ENCODE measurements at places on chromosomes 4 and X.

GRCh38 chr4:183588169-183588675, 70.8 kb downstream of the RWDD4 start:
- no peak for DNase-seq

- DNase-seq: no peak
Measured at GRCh38 chr4:94519019-94519418, 67.3 kb downstream of the PDLIM5 start.

DNA sequence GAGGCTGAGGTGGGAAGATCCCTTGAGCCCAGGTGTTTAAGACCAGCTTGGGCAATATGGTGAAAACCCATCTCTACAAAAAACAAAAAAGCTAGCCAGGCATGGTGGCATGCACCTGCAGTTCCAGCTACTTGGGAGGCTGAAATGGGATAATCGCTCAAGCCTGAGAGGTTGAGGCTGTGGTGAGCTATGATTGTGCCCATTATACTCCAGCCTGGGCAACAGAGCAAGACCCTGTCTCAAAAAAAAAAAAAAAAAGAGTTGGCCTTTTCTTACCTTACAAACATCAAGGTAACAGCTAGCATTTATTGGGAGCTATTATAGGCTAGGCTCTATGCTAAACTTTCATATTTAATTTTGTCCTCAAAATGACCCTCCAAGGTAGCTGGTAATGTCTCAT, 43.4 kb downstream of the PTTG2 start:
- no peak for DNase-seq

DNA sequence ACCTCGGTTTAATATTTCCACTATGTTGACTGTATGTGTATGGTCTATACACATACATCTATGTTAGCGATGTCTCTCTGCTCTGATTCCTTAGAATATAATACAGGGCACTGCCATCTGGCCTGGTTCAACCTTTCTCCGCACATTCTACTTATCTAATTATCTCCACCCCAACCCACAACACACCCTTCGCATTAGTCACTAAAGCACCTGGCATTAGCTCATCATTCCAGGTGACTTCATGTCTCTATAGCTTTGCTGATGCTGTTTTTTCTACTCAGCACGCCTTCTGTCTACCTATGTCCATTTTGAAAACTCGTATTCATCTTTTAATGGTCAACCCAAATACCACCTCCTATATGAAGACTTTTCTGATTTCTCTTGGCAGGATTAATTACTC, 425.2 kb upstream of the RASGEF1B start:
- DNase-seq: no peak

- DNase-seq: no peak
Measured at GRCh38 chr4:186150926-186151325, 40.4 kb upstream of the CYP4V2 start.

DNA sequence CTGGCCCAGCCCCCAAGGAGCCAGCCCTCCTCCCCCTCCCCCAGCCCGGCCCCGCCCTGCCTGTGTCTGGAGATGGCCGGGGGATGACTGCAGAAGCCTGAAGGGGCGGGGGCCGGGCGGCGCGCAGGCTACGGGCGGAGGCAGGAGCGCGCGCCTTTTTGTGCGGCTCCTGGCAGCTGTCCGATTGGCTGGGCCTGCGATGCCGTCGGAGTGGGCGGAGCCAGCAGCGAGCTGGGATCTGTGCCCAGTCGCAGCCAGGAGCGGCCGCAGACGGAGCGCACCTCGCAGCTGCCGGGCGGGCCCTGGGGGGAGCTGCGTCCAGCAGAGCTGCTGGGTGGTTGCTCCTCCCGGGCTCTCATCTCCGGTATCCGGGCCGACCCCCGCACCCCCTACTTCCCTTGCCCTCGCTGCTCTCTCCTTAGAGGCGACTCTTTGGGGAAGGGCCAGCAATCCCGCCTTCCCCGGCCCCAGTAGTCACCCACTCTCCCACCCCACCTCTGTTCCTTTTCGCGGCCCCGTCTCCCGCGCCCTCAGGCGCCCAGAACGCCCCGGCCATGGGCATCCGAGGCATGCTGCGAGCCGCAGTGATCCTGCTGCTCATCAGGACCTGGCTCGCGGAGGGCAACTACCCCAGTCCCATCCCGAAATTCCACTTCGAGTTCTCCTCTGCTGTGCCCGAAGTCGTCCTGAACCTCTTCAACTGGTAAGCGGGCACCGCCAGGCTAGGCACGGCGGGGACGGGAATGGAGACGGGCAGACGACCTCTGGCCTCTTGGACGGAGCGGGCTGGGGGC, at the start of gene GABRQ:
GABRQ (plus strand) TSS at position 247 of the 794 bp plus-strand sequence; CDS start at position 555, 308 bp downstream.
- peak; percentile 79 for DNase-seq

GRCh38 chr4:177339477-177340374, 30.1 kb downstream of the NEIL3 start:
- DNase-seq: no peak

- DNase-seq: no peak
Measured at GRCh38 chr4:71270901-71271300, 67.9 kb upstream of the SLC4A4 start.

DNA sequence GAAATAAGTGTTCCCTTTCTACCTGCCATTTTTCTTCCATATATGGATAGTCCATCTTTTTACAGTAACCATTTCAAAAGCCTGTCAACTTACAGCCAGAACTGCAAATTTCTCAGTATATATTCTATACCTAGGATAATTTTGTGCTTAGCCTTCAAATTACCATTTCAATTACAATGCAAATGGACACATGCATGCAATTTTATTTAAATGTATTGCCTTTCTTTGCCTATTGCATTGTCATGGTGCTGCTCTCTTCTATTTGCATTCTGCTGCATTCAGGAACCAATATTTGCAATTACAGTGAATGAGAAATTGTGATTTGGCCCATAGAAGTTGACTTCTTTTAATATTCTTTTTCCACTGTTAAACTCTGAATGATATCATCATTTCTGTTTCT, 1753.4 kb upstream of the TENM3 start:
- no peak for DNase-seq
